ENCODE measurements at places on chromosomes 5 and 9. TPM values are rescaled to one million over a fixed set of nuclear protein-coding genes. Genes with fewer than 3 reads are reported as not detected.

DNA sequence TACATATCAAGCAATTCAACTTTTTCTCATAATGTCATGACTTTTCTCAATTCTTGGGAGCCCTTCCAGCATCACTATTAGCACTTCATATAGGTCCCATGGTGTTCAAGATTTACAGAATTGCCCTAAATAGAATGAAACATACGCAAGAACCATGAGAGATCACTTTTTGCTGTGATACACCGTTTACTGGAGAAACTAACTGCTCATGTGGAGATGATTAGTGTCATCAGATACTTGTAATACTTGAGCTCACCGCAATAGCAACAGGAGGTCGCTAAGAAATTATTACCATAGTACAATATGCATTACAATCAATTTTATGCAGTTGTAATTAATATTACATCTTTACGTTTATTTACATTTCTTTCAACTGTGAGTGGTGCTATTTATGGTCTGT lies 4.8 kb upstream of the PCSK5 start:
- DNase-seq = no peak

Gene C9orf153
- not detected for total RNA-seq

GRCh38 chr5:123286891-123287290 lies 136.3 kb downstream of the CEP120 start:
- DNase-seq = no peak

Gene CDC14B
- total RNA-seq = 15.1 TPM

GRCh38 chr5:98969400-98969799 lies 40.6 kb upstream of the CHD1 start:
- DNase-seq = no peak

DNA sequence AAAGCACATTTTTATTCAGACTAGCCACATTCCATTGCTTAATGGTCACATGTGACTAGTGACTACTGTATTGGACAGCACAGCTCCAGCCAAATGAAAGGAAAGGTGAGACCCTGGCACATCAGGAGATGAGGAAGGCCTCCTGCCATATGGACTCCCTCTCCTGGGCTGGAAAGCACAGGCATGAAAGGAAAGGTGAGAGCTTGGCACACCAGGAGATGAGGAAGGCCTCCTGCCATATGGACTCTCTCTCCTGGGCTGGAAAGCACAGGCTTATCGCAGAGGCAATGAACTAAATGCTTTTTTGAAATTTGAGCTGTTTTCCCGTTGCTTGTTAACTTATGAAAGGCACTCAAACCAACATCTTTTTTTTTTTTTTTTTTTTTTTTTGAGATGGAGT lies 144.8 kb upstream of the SLC12A2 start:
- no peak for DNase-seq

DNA sequence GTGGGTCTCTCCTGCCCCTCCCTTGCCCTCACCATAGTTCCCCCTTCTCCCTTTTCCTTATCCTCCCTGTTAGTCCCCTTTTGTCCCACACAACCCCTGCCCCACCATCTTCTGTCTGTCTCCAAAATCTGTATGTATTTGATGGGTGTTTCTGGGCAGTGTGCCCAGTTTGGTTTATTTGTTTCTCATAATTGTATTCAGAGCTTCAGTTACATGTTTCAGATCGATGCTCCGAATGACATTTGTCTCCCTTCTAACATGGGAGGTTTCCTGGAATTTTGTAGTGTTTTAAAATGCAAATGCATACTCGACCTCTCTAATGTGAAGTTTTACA lies 22.2 kb downstream of the FBXL7 start:
- DNase-seq = no peak

- no peak for DNase-seq
Observed at GRCh38 chr5:139764886-139765408, 30.7 kb upstream of the PSD2 start.
